ENCODE measurements at places on chromosomes 12 and 14. TPM values are rescaled to one million over a fixed set of nuclear protein-coding genes. Genes with fewer than 3 reads are reported as not detected.

CD163L1 gene
- 2.0 TPM for total RNA-seq

KRT3 gene
- not detected for total RNA-seq

DNA sequence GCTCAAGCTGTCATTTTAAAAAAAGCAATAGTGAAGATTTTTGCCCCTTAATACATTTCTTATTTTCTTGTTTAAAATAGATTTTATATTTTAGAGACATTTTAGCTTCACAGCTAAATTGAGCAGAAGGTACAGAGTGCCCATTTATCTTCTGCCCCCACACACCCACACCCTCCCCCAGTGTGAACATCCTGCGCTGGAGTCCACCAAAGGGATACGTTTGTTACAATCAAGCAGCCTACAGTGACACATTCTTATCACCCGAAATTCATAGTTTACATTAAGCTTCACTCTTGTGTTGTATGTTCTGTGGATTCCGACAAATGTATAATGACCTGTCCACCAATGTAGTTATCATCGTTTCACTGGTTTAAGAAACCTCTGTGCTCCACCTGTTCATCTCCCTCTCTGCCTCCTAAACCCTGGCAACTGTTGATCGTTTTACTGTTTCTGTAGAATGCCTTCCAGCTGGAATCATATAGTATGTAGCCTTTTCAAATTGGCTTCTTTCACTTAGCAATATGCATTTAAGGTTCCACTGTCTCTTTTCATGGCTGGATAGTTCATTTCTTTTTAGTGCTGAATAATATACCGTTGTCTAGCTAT lies 91.0 kb upstream of the TRAF3 start:
- peaks cover 6% of the 10 kb centered on the region for H3K4me1 ChIP-seq
- no peaks in the 10 kb centered on the region for H3K27me3 ChIP-seq
- no peak overlapping the region for H3K4me3 ChIP-seq
- H3K36me3 ChIP-seq, result no peaks in the 10 kb centered on the region
- no peak overlapping the region for H3K27ac ChIP-seq

DNA sequence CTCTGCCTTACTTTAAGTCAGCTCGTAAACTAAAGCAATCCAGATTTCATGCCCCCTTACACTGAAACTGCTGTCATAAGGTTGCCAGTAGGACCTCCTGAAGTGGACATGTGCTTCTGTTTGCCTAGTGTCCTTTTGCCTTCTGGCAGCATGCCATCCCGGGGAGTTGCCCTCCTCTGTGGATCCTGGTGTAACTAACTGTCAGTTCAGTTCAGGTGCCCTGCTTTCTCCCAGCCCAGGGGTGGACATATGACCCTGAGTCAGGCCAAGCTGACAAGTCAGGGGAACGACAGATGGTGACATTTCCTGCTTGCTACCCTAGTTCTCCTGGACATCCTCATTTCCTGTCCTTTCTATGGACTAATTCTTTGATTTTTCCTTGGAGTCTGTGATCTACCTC lies 25.6 kb downstream of the AKAP6 start:
- H3K4me1 ChIP-seq, result no peaks in the 10 kb centered on the region
- DNase-seq, result no peak
- no peak overlapping the region for H3K4me3 ChIP-seq
- H3K27me3 ChIP-seq, result no peaks in the 10 kb centered on the region
- H3K36me3 ChIP-seq, result no peaks in the 10 kb centered on the region

ACAD10 gene
- total RNA-seq, result 21.8 TPM

BAG5 gene
- total RNA-seq, result 36.5 TPM

GRCh38 chr14:102605029-102605428 lies 12.6 kb downstream of the RCOR1 start:
- no peaks in the 10 kb centered on the region for H3K27me3 ChIP-seq
- H3K4me3 ChIP-seq, result no peak overlapping the region
- DNase-seq, result no peak
- H3K27ac ChIP-seq, result no peak overlapping the region

MFAP5 gene
- total RNA-seq, result 524 TPM

AGAP2 gene
- 3.1 TPM for total RNA-seq

DACT1 gene
- total RNA-seq, result 35.7 TPM

DNA sequence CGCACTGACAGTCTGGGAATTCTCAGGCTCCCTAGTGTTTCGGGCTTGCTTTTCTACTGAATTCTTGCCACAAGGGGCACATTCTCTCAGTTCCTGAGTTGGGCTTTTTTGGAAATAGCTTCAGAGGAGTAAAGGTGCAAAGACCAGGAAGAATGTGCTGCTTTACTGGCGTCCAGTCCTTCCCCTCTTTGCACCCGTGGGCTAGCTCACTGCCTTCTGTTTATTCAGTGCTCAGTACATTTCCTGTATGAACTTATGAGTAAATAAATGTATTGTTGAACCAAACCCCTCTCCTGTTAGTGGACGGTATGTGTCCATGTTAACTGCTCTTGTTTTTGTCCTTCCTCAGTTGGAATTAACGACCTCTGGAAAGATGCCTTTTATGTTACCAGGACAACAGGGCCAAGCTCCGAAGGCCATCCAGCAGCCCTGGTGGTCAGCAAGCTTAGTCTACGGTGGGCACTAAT lies 24.0 kb downstream of the GSG1 start:
- no peaks in the 10 kb centered on the region for H3K27me3 ChIP-seq
- no peak overlapping the region for H3K27ac ChIP-seq
- H3K36me3 ChIP-seq, result peaks cover 62% of the 10 kb centered on the region
- no peaks in the 10 kb centered on the region for H3K4me1 ChIP-seq
- H3K4me3 ChIP-seq, result no peak overlapping the region

DNA sequence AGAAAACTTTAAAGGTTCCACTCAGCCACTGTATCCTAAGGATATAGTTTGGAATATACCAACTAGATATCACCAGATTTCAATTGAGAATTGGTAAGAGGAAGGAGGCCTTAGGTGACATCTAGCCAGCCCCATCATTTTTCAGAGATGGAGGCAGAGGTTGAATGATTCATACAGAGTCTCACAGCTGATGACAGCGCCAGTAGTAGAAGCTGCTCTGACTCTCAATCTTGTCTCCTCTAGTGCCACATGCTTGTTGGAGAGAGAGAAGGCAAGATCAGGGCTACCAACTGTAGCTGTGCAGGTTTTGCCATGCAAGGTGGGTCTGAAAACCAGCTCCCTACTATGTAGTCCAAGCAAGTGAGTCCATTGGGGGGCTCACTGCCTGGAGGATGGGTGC lies 6.1 kb downstream of the FRMD6 start:
- H3K4me3 ChIP-seq, result no peak overlapping the region
- DNase-seq, result no peak
- H3K36me3 ChIP-seq, result no peaks in the 10 kb centered on the region
- no peak overlapping the region for H3K27ac ChIP-seq
- H3K27me3 ChIP-seq, result no peaks in the 10 kb centered on the region

- no peaks in the 10 kb centered on the region for H3K36me3 ChIP-seq
- H3K27me3 ChIP-seq, result no peaks in the 10 kb centered on the region
These were observed 39.6 kb downstream of the IQSEC3 start for GRCh38 chr12:106118-106591.

CEP170B gene
- total RNA-seq, result 36.3 TPM

DNA sequence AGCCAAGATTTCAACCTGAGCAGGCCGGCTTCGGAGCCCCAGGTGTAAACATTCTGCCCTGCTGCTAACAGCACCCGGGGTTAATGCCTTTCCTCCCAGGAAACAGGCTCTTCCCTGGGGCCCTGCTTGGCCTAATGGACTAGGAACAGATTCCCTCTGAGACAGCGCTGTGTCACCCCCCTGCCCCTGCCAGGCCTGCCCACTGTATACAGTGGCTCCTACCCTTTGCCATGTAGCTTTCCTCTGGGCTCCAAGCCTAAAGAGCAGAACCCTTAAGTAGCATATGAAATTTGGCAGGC lies 28.3 kb upstream of the BCDIN3D start:
- DNase-seq, result no peak
- H3K36me3 ChIP-seq, result no peaks in the 10 kb centered on the region
- no peak overlapping the region for H3K4me3 ChIP-seq
- H3K27ac ChIP-seq, result no peak overlapping the region
- peaks cover 54% of the 10 kb centered on the region for H3K4me1 ChIP-seq

CATSPERB gene
- total RNA-seq, result 2.0 TPM

DNA sequence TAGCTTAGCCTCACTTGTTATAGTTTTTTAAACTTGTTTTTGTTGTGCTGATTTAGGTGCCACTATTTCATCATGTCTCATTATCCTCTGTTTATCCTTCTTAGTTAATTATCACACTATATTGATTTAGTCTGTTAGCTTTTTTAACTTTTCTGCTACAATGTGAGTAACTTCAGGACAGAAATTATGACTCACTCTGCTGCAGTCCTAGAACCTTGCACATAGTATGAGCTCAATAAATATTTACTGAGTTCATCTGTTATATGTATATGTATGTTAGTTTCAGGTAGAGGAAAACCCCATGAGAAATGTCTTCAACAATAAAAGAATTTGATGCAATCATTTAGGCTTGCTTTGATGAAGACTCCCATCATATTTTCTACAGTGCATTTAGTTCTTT lies 224.3 kb upstream of the NAV3 start:
- no peaks in the 10 kb centered on the region for H3K36me3 ChIP-seq
- DNase-seq, result no peak
- H3K27me3 ChIP-seq, result no peaks in the 10 kb centered on the region
- H3K4me3 ChIP-seq, result no peak overlapping the region
- H3K27ac ChIP-seq, result no peak overlapping the region
- no peaks in the 10 kb centered on the region for H3K4me1 ChIP-seq

DNA sequence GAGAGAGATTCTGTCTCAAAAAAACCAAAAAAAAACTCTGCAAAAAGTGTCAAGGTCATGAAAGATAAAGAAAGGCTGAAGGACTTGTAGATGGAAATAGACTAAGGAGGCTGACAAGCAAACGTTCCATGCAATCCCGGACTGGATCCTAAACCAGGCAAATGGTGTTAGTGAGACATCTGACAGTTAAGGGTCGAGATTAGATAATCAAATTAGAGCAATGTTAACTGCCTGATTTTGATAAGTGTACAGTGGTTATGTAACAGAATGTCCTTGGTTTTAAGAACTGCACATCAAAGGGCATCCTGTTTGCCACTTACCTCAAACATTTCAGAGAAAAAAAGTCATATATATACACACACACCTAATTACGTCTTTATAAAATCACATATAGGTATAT lies 3.5 kb upstream of the RAN start:
- no peaks in the 10 kb centered on the region for H3K36me3 ChIP-seq
- H3K4me3 ChIP-seq, result no peak overlapping the region
- no peaks in the 10 kb centered on the region for H3K27me3 ChIP-seq
- no peak for DNase-seq

- H3K27ac ChIP-seq, result peak overlapping the region; percentile 69
- peaks cover 12% of the 10 kb centered on the region for H3K4me1 ChIP-seq
- peak overlapping the region; percentile 3 for H3K4me3 ChIP-seq
- H3K36me3 ChIP-seq, result no peaks in the 10 kb centered on the region
- DNase-seq, result no peak
These were observed 32.1 kb downstream of the PPFIBP1 start for GRCh38 chr12:27555925-27556778.

DNA sequence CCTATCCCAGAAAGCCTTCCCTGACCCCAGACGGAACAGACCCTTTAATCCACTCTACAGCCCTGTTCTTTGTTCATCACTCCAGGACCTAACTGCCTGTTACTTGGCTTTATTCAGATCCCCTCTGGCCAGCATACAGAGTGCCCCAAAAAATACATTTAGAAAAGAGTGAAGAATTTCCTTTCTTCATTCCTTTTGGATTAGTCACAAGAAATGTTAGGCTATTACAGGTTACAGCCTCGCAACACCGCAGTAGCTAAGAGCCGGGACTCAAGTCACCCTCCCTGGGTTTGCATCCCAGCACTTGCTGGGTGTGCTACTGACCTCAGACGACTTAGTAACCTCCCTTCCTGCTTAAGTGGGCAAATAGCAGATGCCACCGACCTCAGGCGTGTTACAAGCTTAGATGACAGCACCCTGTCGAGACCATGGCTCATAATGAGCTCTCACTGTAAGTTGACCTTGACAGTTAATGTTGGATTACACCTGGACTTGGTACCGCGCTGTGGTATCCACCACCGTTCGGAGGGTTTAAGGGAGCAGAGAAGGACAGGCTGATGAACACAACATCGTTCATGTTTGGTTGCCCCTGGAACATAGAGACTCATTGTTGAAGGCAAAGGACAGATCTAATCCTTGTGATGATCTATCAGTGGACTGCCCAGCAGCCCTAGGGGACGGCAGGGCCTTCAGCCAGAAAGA lies 12.9 kb downstream of the GLRX5 start:
- no peaks in the 10 kb centered on the region for H3K27me3 ChIP-seq
- peaks cover 5% of the 10 kb centered on the region for H3K4me1 ChIP-seq
- no peak for DNase-seq
- H3K27ac ChIP-seq, result no peak overlapping the region
- no peaks in the 10 kb centered on the region for H3K36me3 ChIP-seq
- H3K4me3 ChIP-seq, result no peak overlapping the region

IFT43 gene
- 27.7 TPM for total RNA-seq

TBX3 gene
- 11.1 TPM for total RNA-seq

DNA sequence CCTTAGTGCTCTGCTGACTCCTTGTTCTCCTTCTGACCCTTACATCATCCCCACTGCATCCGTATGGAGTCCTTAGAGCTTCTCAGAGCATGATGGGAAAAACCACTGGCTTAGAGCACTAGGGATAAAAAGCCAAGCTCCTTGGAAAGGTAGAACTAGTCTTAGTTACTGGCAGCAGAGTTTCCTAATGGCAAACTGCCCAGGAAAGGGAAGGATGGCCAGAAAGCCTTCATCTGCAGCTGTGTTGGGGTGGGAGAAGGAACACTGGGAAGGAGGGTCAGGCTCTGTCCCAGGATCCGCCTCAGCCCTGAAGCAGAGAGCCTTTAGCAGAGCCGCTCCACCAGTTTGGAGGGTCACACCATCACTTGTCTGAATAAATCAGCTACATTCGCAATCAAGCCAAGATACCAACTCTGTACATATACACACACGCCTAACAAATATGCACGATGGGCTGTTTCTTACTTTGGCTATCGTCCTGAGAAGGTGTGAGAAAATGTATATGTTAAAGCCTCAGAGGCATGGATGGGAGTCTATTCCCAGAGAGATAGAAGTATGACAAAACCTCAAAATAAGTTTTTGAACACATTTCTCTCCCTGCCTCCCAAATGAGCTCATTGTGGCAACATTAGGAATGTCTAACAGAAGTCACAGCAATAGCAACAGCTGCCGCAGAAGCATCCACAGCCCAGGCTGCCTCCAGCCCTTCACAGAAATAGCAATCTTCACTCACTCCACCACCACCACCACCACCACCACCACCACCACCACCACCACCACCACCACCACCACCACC lies 18.6 kb upstream of the GALNT8 start:
- no peaks in the 10 kb centered on the region for H3K27me3 ChIP-seq
- H3K4me1 ChIP-seq, result no peaks in the 10 kb centered on the region
- no peak overlapping the region for H3K27ac ChIP-seq
- H3K36me3 ChIP-seq, result no peaks in the 10 kb centered on the region
- DNase-seq, result no peak
- no peak overlapping the region for H3K4me3 ChIP-seq

GRCh38 chr12:58361056-58361455 lies 419.7 kb downstream of the ATP23 start:
- no peaks in the 10 kb centered on the region for H3K4me1 ChIP-seq
- DNase-seq, result no peak
- H3K36me3 ChIP-seq, result no peaks in the 10 kb centered on the region
- H3K27ac ChIP-seq, result no peak overlapping the region
- H3K27me3 ChIP-seq, result no peaks in the 10 kb centered on the region

GPR84 gene
- not detected for total RNA-seq

FAM181A gene
- total RNA-seq, result not detected
